ENCODE measurements at places on chromosomes 1 and 21. TPM values are rescaled to one million over a fixed set of nuclear protein-coding genes. Genes with fewer than 3 reads are reported as not detected.

Gene EVI5
- total RNA-seq: 53.5 TPM

- DNase-seq: peak; percentile 69
Observed at GRCh38 chr1:27557596-27558340, 46.2 kb downstream of the AHDC1 start.

DNA sequence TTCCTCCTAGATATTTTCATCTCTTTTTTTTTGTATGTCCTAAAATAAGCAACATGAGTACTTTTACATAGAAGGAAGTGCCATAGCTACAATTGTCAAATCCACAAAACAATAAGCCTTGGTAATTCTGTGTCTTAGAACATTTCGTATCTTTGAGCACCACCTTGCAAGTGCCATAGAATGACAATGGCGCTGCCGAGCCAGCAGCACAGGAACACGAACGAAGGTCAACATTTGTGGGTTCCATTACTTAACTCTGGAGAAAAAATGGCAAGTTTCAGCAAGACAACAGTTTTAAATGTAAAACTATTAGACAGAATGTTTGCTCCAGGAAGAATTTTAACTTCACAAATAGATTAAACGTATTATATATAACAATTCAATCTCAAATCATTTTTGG, 222.1 kb downstream of the CHRM3 start:
- no peak for DNase-seq

GRCh38 chr1:19478322-19478721, 7.0 kb downstream of the CAPZB start:
- DNase-seq: no peak

DNA sequence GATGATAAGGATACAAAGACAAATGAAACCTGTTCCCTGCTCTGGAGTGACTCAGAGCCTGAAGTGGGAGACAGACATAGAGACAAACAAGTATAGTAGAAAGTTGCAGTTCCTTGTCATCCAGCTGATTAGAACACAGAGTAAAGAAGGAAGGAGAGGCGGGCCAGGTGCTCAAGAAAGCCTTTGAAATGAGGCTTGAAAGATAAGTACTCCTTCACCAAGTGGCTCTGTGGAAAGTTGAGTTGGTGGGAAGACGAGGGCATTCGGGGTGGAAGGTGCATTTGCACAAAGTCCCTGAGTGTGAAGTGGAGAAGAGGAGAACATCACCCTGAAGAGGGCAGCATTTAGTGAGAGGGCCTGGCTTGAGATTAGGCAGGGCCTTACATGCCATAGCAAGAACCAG, 17.0 kb downstream of the MARK1 start:
- DNase-seq: no peak

- DNase-seq: no peak
Observed at GRCh38 chr1:48093696-48094528, 96.7 kb upstream of the TRABD2B start.

All from sigmoid colon (tissue), 7 donors.